ENCODE measurements at places on chromosomes 7 and 10.

DNA sequence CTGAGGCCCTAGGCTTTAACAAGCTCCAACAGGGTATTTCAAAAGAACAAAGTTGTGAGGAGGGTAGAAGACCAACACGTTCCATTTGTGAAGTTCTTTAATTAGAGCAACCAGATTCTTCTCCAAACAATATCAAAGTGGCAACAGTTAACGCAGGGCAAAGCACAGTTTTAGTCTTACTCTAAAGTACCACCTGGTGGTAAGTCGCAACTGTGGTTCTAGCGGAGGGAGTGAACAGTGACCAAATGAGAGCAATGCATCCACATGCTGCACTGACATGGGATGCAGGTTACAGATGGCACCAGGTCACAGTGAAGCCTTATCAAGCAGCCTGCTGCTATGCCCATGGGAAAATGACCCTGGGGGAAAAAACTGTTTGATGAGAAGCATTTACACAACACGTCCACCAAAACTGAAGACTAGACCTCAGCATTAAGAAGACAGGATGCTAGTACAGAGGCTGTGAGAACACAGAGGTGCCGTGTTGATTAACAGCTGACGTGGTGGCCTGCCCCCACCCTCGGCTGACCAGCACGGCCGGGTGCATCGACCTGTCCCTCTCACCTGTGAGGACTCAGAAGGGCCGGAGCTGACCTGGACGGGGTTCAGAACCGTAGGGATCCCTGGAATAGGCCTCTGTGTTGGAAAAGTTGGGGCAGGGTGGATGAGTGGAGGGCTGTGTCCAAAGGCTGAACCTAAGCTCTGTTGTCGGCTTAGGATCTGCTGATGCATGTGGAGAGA is 211.2 kb downstream of the GLI3 start:
- no peak for DNase-seq

DNA sequence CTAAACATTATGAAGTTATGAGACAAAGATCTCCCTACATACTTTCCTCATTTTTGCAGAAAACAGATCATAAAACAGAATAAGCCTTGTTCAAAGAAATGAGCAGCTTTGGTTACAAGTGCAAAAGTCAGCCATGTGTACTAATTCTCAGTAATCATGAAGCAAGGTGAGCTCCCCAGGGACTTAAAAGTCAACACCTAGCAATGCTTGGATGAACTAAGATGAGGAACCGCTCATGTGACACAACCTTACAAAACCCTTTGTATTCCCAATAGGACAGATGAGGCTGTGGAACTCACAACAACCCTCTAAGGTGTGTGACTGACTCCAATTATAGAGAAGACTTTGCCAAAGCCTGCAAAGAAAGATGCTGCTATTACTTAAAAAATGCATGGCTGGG is 154.5 kb downstream of the SLC25A13 start:
- DNase-seq, result no peak

GRCh38 chr7:151469281-151469680 is 29.3 kb upstream of the CRYGN start:
- DNase-seq, result no peak

DNA sequence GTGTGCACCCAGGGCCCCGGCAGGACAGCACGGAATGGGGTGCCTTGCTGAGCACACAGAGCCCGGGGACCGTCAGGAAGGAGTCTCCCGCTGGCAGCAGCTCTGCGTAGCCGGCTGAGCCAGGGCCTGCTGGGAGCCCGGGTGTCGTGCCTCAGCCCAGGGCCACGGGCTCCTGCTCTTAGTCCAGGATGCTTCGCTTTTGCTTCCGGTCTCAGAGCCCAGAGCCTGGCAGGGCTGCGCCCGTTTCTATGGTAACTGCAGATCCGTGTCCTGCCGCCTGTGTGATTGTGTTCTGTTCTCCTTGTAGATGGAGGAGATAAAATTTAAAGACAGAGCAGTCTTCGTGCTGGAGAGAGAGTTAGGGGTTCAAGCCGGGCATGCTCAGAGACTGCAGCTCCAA is 53.7 kb upstream of the DPYSL4 start:
- no peak for DNase-seq

DNA sequence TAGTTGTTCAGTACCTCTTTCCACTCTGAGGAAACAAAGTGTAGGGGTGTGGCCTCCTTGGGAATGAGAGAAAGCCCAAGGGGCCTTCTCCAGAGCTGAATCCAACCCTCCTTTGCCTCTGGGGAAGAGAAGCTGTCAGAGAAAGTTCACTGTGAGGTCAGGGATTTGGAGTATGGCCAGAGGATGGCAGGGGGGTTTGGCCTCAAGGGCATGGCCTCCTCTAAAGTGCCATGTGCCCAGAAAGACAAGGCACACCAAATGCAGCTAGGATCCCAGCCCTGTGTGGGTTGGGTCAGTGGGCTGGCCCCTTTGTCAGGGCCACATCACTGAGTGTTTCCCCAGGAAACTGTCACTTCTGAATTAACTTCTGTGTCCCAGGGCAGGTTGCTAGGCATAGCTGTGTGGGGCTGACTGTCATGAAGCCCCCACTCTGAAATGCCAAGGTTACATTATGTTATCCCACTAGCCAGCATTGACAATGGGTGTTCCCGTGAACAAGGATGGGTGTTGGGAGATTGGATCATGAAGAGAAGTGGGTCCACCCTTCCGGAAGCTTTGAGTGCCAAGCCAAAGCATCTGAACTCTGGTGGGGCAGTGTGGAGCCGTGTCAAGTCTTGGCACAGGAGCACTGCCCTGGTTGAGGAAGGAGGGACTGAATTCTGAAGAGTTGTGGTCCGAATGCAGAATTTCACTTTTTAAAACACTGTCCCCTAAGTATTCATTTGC is 123.3 kb downstream of the ZMIZ1 start:
- DNase-seq, result no peak

- peak; percentile 77 for DNase-seq
Measured at GRCh38 chr7:37832194-37832593, 16.2 kb upstream of the NME8 start.

GRCh38 chr7:17696422-17696821 is 243.9 kb downstream of the SNX13 start:
- no peak for DNase-seq

GRCh38 chr7:607938-608337 is 88.3 kb upstream of the PDGFA start:
- no peak for DNase-seq

GRCh38 chr10:38070501-38070900 is 23.6 kb upstream of the ZNF37A start:
- DNase-seq, result peak; percentile 7

- no peak for DNase-seq
Measured at GRCh38 chr7:45148653-45148973, 9.0 kb upstream of the RAMP3 start.

GRCh38 chr7:37592366-37592765 is 91.2 kb upstream of the GPR141 start:
- no peak for DNase-seq

DNA sequence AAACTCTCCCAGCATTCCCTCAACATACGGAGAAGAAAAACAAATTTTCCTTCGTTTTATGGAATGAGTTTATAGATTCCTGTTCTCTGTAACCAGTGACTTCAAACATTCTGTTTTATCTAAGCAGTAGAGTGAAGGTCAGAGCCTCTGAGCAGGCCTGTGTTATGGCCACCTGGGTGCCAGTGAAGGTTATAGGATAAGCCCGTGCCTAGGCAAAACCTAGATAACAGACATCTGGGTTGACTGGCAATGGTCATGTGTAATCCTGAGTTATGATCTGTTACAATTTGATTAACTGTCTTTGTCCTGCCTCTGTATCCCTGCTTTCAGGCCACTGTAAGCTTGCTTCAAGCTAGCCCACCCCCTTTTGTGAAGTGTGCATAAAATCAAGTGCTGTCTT is 8.3 kb downstream of the LSM5 start:
- no peak for DNase-seq

GRCh38 chr10:93666030-93666429 is 36.4 kb downstream of the FRA10AC1 start:
- no peak for DNase-seq

DNA sequence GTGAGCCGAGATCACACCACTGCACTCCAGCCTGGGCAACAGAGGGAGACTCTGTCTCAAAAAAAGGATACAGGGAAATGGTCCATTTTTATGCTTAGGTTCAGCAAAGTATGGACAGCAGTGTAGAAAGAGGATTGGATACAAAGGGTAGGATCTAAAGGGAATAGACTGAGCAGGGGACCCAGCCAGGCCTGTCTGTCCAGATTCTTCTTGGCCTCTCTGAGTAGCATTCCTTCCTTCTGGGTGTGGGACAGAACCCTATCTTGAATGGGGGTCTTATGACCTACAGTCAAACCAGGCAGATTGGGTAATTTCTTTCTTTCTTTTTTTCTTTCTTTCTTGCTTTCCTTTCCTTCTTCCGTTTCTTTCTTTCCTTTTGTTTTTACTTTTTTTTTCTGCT is 25.6 kb downstream of the SH2B2 start:
- no peak for DNase-seq

- no peak for DNase-seq
Measured at GRCh38 chr7:69218576-69218975, 379.7 kb upstream of the AUTS2 start.

- DNase-seq, result no peak
Measured at GRCh38 chr10:130782467-130782866, 529.1 kb downstream of the TCERG1L start.

GRCh38 chr10:31745612-31746376 is 182.8 kb downstream of the ARHGAP12 start:
- DNase-seq, result no peak

- no peak for DNase-seq
Measured at GRCh38 chr10:35707642-35708425, 65.7 kb upstream of the FZD8 start.

DNA sequence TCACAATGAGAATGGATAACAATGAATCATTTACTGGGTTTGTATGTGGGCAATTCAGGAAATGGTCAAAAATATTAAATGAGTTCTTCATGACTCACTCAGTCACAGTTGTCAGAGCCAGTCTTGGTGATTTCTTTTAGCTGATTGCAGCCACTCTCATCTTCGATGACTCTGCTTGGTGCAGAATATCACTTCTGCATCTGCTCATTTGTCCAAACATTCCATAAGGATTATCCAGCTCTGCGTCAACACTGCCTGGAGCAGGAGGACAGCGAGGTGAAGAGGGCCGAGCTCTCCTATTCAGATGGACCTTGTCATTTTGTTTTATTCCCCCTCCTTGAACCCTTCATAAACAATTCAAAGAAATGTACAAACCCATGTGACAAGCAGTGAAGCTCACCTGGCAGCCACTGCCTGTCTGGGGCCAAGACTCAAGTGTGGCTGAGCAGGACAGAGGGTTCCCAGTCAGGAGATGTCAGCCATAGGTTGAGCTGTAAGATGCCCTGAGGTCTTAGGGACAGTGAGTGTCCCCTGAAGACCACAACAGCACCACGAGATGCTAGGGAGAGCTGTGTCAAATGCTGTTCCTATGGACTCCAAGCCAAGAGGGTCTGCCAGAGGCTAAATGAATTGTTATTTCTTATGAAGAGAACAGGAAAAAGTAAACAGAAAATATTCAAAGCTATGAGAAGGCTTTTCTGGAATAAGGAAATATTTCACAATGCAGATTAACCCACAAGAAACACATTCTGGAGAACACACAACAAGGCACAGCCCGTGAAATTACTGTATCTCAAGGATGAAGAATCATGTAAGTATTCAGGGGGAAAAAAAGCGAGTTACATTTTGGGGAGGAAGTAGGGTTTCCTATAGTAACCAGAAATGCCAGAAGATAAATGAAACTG is 33.1 kb upstream of the EGFR start:
- DNase-seq, result no peak

DNA sequence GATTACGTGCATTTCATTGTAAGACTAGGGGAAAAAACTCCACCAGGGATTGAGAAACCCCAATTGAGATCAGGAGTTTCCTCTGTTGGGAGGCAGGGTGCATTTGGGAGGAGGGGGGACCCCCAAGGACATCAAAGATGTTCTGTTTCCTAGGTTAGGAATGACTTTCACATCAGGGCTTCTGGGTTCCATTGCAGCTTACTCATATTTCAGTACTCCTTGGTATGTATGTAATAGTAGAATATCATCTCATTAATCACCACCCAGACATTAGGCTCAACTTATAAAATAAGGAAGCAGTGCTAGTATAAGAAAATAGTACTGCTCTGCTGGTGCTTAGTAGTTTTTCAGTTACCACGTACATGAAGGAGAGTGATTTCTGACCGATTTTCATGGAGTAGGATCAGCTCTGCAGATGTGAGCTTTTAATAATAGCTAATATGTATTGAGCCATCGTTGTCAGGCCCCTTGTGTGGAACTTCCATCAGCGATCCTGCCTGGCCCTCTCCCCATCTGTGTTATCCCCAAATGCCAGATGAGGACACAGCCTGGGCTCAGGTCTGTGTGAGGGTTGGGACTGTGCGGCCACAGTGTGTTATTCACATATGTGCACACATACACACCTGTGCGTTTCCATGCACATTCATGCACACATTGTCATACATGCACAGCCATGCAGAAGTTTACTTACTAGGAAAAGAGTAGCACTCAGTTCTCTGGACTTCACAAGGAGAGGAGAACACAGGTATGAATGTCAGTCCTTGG is 23.5 kb downstream of the UPP1 start:
- DNase-seq, result no peak

- no peak for DNase-seq
Measured at GRCh38 chr7:26650103-26650502, 214.3 kb downstream of the SKAP2 start.

GRCh38 chr7:11835260-11835659 is 3.3 kb upstream of the THSD7A start:
- DNase-seq, result no peak

GRCh38 chr7:124074007-124074406 is 41.1 kb upstream of the TMEM229A start:
- DNase-seq, result no peak

DNA sequence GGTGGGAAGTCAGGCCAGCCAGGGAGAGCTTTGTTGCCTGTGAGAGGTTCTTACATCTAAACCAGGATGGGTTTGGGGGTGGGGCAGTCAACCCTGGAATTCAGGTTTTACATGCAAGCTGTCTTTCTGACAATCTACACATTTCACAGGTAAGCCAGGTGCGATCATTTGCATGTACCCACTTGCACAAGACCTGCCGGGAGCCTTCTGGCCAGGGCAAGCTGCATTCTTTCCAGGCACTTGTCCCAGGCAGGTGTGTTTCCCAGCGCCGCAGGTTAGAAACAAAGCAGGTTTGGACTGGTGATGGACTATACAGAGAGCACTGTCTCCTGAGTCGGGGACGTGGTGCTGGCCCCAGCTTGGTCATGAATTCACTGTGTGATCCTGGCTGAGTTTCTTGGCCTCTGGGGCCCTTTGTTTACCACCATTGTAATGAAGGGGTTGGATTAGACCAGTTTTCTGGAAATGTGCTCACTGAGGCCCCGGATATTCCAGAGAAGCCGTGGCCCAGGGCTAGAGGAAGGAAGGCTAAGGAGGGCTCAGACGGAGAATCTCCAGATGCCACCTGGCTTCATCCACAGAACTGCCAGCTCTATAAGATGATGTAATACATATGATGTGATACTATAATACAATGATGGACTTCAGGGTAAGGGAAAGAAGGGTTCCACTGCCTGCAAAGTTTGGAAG is 205.2 kb upstream of the SVIL start:
- no peak for DNase-seq

GRCh38 chr10:103584216-103585010 is 90.9 kb downstream of the NEURL1 start:
- DNase-seq, result peak; percentile 47
